ENCODE measurements at places on chromosomes 16 and 17. TPM values are rescaled to one million over a fixed set of nuclear protein-coding genes. Genes with fewer than 3 reads are reported as not detected.

The CNGB1 gene
- total RNA-seq: not detected

The ENO3 gene
- 2.9 TPM for total RNA-seq

The SDR42E1 gene
- 1.4 TPM for total RNA-seq

The RBFOX1 gene
- total RNA-seq: not detected

The HSPB9 gene
- total RNA-seq: not detected
